Aorta (tissue), 5 donors: ENCODE measurements at places on chromosomes 2 and 18. TPM values are rescaled to one million over a fixed set of nuclear protein-coding genes. Genes with fewer than 3 reads are reported as not detected.

The LIMS4 gene
- polyA plus RNA-seq: 69.1 TPM

The C18orf63 gene
- polyA plus RNA-seq: not detected

The SRSF7 gene
- 69.2 TPM for polyA plus RNA-seq

The CYP27A1 gene
- 40.4 TPM for polyA plus RNA-seq

The ELOA2 gene
- polyA plus RNA-seq: not detected

The KLHL29 gene
- polyA plus RNA-seq: 0.75 TPM

The SLC9A4 gene
- not detected for polyA plus RNA-seq

- no peak for DNase-seq
- no peaks in the 10 kb centered on the region for H3K27me3 ChIP-seq
- no peak overlapping the region for H3K4me3 ChIP-seq
- H3K4me1 ChIP-seq: no peaks in the 10 kb centered on the region
Observed at GRCh38 chr2:28360718-28361293, 31.9 kb upstream of the FOSL2 start.

DNA sequence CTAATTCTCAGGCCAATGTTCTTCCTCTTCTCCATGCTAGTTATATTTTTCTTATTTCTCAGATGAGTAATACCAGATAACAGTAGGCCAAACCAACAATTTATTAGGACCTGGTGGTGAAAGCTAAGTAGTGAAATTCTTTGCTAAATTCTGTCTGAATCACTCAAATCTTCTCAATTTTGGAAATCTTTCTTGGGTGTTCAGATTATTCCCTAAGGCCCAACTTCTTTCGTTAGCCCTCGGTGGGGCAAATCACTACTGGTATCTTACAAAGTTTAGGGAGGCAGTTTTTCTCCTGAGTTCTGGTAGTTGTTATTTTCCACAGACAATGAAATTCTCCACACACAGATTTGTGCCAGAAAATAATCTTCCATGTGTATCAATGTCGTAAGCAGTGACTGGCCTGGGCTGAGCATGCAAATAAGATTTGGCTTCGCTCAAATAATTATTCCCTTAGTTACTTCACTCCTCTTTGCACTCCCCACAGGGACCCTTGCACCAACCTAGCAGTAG is 443.5 kb upstream of the SLC14A2 start:
- H3K27ac ChIP-seq: no peak overlapping the region
- H3K4me1 ChIP-seq: no peaks in the 10 kb centered on the region
- no peak overlapping the region for H3K4me3 ChIP-seq
- no peak for DNase-seq
- H3K27me3 ChIP-seq: no peaks in the 10 kb centered on the region

- DNase-seq: no peak
- H3K27me3 ChIP-seq: no peaks in the 10 kb centered on the region
- H3K36me3 ChIP-seq: peaks cover 2% of the 10 kb centered on the region
Observed at GRCh38 chr2:12732651-12733050, 15.9 kb downstream of the TRIB2 start.

GRCh38 chr2:12930391-12930790 is 213.7 kb downstream of the TRIB2 start:
- no peaks in the 10 kb centered on the region for H3K36me3 ChIP-seq
- DNase-seq: no peak
- no peaks in the 10 kb centered on the region for H3K27me3 ChIP-seq
- H3K27ac ChIP-seq: no peak overlapping the region

DNA sequence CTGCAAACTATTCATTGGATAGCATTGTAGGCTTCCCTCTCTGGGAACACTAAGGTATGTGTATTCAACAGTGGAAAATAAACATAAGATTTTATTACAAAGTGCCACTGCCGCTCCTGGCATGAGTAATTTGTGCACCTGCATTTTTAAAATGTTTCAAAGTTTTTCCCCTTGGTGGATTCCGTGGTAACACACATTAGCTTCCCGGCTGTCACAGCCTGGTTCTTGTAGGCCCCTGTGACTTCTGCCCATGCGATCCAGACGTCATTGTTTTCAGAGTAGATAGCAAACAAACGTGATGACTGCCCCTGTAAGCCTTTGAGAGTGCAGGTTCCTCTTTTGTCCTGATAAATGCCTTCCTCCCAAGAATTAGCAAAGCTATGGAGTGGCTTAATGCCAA is 421.0 kb downstream of the ZNF521 start:
- no peaks in the 10 kb centered on the region for H3K27me3 ChIP-seq
- DNase-seq: no peak
- no peak overlapping the region for H3K27ac ChIP-seq
- H3K4me1 ChIP-seq: no peaks in the 10 kb centered on the region
- H3K4me3 ChIP-seq: no peak overlapping the region
- H3K36me3 ChIP-seq: no peaks in the 10 kb centered on the region

- H3K4me3 ChIP-seq: no peak overlapping the region
- peaks cover 22% of the 10 kb centered on the region for H3K36me3 ChIP-seq
- no peaks in the 10 kb centered on the region for H3K4me1 ChIP-seq
- no peaks in the 10 kb centered on the region for H3K27me3 ChIP-seq
- no peak overlapping the region for H3K27ac ChIP-seq
Observed at GRCh38 chr2:240133401-240133800, 2.7 kb downstream of the COPS9 start.

DNA sequence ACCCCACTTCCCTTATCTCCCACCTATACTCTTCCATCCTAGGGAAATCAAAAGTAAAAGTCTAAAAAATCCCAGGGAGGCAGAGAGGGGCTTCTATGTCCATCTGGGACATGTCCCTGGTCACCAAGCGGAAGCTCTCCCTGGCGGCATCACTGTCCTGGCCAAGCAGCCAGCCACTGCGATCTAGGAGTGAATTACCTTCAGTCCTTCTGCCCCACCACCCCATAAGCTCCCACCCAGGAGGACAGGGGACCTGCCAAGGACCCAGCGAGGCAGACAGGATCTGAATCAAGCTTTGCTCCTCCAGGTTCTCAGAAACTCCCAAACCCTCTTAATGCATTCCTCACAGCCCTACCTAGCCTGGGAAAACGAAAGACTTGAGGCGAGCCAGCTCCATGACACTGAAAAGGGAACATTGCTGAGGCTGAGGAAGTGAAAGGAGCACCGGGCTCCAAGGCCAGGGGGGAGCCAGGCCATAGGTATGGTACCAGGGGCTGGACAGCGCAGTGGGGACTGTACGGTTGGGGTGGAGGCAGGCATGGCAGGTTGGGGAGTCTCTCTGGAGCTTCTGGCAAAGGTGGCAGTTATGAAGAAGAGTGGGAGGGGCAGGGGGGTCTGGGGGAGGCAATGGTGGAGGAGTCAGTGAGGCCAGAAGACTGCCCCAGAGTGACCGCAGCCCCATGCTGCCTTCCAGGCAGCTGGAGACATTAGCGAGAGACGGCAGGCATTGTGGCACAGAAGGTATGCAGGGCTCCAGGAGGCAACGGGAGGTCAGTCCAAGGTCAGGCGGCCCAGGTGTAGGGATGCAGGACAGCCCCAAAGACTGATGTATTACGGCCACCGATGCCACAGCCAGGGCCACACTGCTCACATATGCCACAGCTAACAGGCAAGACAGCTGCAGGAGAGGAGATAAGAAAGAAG is 2.7 kb upstream of the SLC23A3 start:
- H3K27me3 ChIP-seq: no peaks in the 10 kb centered on the region
- DNase-seq: no peak
- H3K36me3 ChIP-seq: no peaks in the 10 kb centered on the region
- no peak overlapping the region for H3K27ac ChIP-seq
- no peak overlapping the region for H3K4me3 ChIP-seq

GRCh38 chr2:3536682-3537632 is 17.6 kb upstream of the ADI1 start:
- H3K4me3 ChIP-seq: peak overlapping the region; percentile 35
- peak overlapping the region; percentile 97 for H3K27ac ChIP-seq
- no peaks in the 10 kb centered on the region for H3K36me3 ChIP-seq
- no peaks in the 10 kb centered on the region for H3K4me1 ChIP-seq
- DNase-seq: peak; percentile 80

- H3K27me3 ChIP-seq: no peaks in the 10 kb centered on the region
- H3K36me3 ChIP-seq: no peaks in the 10 kb centered on the region
- DNase-seq: no peak
- no peak overlapping the region for H3K27ac ChIP-seq
- no peak overlapping the region for H3K4me3 ChIP-seq
- H3K4me1 ChIP-seq: peaks cover 4% of the 10 kb centered on the region
Observed at GRCh38 chr2:18167871-18168270, 289.4 kb downstream of the KCNS3 start.

DNA sequence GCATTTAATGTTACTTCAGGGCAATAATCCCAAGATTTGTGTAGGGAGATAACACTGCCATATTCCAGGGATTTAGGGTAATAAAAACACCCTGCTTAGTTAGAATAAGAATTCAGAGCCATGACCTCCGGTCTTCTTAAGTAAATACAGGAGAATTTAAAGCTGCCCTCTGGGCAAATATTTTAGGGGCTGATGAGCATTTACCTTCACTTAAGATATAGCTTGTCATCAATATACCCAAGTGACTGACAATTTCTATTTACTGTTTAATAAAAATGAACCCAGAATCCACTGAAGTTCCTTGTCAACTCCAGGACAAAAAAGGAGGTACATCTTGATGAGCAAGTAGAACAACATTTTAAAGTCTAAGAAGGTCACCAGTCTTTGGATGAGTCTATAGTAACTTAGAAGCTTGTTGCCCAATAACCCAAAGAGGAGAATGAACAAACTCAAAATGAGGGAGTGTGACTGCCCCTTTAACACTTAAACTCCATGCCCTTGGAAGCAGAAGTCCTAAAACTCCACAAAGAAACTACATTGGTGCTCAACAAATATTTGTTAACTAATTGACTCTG is 24.3 kb upstream of the IKZF2 start:
- H3K27me3 ChIP-seq: no peaks in the 10 kb centered on the region
- H3K27ac ChIP-seq: no peak overlapping the region
- DNase-seq: no peak
- no peaks in the 10 kb centered on the region for H3K4me1 ChIP-seq

GRCh38 chr2:174585657-174586252 is 11.8 kb downstream of the WIPF1 start:
- DNase-seq: no peak
- H3K4me3 ChIP-seq: no peak overlapping the region
- H3K4me1 ChIP-seq: peaks cover 14% of the 10 kb centered on the region
- H3K27me3 ChIP-seq: no peaks in the 10 kb centered on the region

DNA sequence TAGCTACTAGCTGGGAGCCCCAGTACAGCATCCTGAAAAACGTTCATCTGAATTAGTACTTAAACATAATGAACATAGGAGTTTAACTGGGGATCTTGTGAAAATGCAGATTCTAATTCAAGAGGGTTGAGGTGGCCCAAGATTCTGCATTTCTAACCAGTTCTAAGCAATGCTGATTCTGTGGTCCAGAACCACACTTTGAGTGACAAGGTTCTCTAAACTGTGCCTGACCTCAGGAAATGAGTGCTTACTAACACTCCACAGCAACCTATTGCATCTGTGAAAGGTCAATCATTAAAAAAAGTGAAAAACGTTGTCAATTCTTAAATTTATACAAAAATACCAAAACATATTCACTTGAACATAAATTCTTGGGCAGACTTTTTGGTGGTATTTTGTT is 157.1 kb upstream of the ZFP36L2 start:
- no peaks in the 10 kb centered on the region for H3K36me3 ChIP-seq
- H3K27me3 ChIP-seq: no peaks in the 10 kb centered on the region
- no peak overlapping the region for H3K27ac ChIP-seq
- H3K4me1 ChIP-seq: no peaks in the 10 kb centered on the region

GRCh38 chr2:127638361-127639110 is 7.4 kb upstream of the GPR17 start:
- H3K4me1 ChIP-seq: no peaks in the 10 kb centered on the region
- no peak for DNase-seq
- no peak overlapping the region for H3K27ac ChIP-seq
- H3K36me3 ChIP-seq: no peaks in the 10 kb centered on the region
- H3K27me3 ChIP-seq: no peaks in the 10 kb centered on the region
- H3K4me3 ChIP-seq: no peak overlapping the region

DNA sequence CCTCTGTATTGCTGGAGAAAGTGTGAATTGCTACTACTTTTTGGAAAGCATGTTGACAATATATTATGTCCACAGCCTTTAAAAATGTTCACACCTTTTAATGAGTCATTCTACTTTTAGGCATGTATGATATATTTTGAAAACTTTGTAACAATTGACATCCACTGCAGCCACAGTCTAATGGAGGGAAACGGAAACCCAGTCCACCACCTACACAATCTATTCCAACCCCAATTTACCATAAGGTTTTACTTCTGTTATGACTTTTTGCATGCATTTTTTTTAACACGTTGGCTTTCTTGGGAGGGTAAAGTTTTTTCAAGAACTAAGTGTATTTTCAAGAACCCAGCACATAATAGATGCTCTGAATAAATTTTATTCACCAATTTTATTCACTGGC is 38.5 kb upstream of the ATP8B1 start:
- H3K27ac ChIP-seq: no peak overlapping the region
- H3K27me3 ChIP-seq: no peaks in the 10 kb centered on the region
- no peaks in the 10 kb centered on the region for H3K36me3 ChIP-seq
- DNase-seq: no peak

DNA sequence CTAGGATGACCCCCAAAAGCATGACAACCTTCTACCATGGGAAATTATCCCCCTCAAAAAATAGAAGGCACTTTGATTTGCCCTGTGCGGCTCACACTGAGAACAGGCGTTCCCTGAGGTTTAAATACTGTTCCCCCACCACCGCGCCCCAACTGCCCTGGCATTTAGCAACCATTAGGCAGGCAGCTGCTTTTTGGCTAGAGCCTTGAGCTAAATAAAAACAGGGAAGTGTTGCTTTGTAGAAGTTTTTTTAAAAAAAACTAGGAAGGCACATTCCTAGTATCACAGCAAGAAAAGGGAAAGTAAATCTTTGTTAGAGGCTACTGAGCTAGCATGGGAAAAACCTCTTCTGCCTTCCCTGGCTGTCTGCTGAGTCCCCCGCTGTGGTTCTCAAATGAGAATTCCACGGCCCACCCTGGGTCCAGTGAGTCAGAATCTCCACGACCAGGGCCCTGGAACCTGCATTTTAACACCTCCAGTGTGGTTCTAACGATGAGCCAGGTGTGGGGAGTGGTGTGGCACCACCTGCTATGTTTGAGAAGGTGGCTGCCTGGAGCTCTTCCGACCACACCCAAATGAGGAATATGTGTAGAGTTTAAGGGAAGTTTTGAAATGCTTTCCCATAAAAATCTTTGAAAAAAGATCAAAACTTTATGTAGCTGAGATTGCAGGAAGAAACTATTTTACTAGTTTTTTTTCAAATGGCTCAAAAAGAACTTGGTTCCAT is 66.4 kb downstream of the VIT start:
- no peak overlapping the region for H3K27ac ChIP-seq
- DNase-seq: no peak
- no peaks in the 10 kb centered on the region for H3K36me3 ChIP-seq
- H3K27me3 ChIP-seq: no peaks in the 10 kb centered on the region

- H3K27ac ChIP-seq: no peak overlapping the region
- DNase-seq: no peak
- no peak overlapping the region for H3K4me3 ChIP-seq
- H3K36me3 ChIP-seq: peaks cover 3% of the 10 kb centered on the region
- no peaks in the 10 kb centered on the region for H3K27me3 ChIP-seq
Observed at GRCh38 chr2:16625759-16626158, 39.9 kb downstream of the CYRIA start.

DNA sequence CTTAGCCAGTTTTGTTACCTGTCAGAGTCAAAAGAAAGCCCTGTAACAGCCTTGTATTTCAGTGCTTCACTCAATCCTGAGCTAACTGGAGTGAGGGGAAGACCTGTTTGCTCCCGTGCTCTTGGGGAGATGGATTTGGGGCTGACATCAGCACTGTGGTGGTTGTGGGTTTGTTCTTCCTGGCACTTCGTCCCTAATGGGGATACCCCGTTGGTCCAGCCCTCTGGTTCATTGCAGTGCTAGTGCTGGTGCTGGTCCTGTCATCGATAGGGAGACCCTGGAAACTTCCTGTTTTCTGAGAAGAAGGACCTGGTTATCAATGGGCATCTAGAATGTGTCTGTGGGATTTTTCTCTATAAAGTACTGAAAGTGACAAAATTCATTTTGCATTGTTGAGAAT is 205.4 kb downstream of the ZNF407 start:
- H3K4me3 ChIP-seq: no peak overlapping the region
- DNase-seq: no peak
- H3K4me1 ChIP-seq: peaks cover 5% of the 10 kb centered on the region
- no peaks in the 10 kb centered on the region for H3K27me3 ChIP-seq
- no peaks in the 10 kb centered on the region for H3K36me3 ChIP-seq
